ENCODE measurements at places on chromosomes 6 and 20. TPM values are rescaled to one million over a fixed set of nuclear protein-coding genes. Genes with fewer than 3 reads are reported as not detected.

DNA sequence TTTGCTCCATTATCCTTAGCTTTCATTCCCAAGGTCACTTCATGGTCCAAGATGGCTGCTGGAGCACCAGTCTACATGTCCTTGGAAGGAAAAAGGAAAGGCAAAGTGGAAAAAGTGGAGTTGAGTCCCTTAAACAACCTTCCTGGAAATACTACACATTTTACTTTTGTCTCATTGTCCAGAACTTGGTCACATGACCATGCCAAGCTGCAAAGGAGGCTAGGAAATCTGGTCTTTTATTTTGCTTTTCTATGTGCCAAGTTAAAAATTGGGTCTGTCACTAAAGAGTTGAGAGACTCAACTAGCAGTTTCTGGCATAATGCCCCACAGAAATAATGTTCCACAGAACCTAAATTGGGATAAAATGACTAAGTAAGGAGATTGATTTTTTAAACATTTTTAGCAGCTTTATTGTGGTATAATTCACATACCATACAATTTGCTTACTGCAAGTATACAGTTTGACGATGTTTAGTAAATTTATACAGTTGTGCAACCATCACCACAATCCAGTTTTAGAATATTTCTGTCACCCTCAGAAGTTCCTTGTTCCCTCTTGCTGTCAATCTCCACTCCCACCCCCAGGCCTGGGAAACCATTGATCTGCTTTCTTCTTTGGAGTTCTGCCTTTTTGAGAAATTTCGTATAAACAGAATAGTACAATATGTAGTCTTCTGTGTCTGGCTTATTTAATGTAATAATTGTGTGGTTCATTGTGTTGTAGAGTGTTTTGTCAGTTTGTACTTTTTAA, 5.6 kb upstream of the CHD6 start:
- no peak for DNase-seq

- peak; percentile 77 for DNase-seq
Measured at GRCh38 chr6:143677891-143678791, at the start of gene PHACTR2. TSS of gene PHACTR2 (plus strand) at chr6:143677965. CDS start at chr6:143678164, 199 bp downstream.

DNA sequence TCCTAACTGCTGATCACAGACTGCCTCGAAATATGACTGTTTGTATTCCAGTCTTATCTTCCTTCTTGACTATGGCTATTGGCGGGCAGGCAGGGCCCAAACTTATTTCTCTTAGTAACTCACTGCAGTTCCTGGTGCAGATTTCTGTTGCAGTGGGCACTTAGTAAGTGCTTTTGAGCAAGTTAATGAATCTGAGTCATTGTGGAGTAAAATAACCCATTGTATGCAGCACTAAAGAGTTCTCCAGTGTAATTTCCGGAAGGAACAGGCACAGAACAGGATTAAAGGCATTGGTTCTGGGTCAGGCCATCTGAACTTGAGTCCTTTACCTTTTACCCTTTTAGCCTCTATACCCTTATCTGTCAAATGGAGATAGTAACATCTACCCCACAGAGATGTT, 23.6 kb downstream of the SLC35F1 start:
- peak; percentile 22 for DNase-seq

- no peak for DNase-seq
Measured at GRCh38 chr20:36482044-36482473, 59.3 kb upstream of the MYL9 start.

DNA sequence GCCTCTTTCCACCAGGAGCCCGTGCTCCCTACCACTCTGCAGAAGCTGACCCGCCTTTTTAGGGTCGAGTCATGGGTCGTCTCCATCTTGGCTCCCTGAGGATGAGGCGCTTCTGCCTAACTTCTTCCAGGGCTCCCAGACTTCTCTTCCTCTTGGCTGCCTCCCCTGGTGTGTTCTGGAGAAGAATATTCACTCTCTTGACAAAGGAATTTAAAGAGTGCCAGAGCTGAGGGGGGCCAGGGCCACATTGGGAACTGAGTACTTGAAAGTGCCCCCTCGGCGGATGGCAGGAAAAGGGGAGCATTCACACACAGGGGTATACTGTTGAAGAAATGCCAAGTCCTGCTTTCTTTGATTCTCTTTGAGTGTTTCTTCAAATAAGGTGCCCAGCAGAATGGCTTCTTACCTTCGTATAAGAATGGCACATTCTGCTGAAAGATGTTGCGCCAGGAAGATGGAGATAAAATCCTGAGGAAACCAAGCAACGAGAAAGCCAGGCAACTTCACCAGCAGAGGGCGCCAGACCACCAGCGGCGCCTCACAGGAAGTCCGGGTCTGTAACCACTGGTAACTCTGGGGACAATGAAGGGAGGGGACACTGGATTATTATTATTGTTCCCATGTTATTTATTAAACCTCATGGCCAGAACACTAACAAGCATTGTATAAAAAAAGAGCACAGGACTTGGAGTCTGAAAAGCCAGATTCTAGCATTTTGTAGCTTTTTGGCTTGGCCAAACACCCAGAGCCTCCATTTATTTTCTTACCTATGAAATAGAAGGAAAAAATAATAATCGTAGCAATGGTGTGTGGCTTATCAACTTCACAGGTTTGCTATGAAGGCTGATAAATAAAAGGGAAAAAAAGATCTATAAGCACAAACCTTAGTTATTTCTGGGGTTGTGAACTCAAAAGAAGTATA, 176.7 kb downstream of the HACE1 start:
- peak; percentile 64 for DNase-seq

DNA sequence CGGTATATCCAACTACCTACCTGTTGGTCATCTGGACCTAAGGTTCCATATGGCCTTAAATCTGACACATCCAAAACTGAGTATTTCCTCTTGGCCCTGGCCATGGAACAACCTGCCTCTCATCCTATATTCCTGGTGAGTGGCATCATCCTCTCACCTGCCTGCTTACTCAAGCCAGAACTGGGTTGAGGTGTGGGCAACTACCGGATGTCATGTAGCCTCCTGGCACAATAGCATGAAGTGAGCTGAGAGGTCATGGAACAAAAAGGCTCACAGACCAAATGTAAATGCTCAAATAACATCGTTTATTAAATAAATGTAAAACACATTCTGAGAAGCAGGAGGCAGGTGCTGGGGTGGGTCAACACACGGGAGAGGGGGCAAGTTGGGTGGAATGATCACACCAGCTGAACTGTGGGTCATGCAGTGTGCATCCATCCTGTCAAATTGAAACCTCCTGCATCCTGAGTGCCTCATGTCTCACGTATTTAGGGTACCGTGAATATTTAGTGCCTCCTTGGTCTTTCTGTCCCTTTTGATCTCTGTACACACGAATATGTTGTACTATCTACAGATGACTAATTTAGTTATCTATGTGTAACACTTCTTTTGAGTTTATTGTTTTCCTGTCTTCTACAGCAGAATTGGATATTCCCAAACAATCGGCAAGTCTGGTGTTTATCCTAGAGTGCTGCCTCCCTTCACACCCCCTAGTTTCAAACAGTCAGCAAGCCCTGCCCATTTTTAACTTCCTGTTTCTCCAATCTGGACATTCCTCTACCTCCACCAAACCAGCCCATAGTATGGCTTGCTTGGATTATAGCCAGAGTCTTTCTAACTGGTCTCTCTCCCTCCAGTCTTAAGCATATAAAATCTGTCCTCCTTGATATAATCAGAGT, 7.9 kb upstream of the POU5F1 start:
- DNase-seq = no peak

- no peak for DNase-seq
Measured at GRCh38 chr20:3135507-3136070, 24.1 kb downstream of the FASTKD5 start.

- DNase-seq = no peak
Measured at GRCh38 chr6:98308564-98308963, 525.8 kb upstream of the POU3F2 start.

GRCh38 chr6:152176268-152176667, 368.8 kb downstream of the ESR1 start:
- no peak for DNase-seq

GRCh38 chr6:63813566-63814120, 178.0 kb downstream of the PHF3 start:
- DNase-seq = no peak

DNA sequence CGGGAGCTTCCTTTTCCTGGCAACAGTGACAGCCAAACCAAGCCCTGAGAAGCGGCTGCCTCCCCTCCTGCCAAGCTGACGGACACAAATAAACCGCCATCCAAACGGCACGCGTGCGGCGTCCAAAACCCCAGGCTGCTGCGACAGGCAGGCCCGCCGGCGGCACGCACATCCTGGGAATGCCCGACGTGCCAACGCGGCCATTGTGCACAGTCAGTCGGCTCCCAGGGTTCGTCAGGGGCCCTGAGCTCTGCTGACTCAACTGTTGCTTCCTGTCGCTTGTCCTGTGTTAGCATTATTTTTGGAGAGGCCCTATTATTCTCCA, 6.8 kb downstream of the JAG1 start:
- DNase-seq = no peak

Gene ERVFRD-1
- not detected for total RNA-seq

Gene MTHFD1L
- 21.5 TPM for total RNA-seq

GRCh38 chr6:33834401-33835392, 30.9 kb upstream of the MLN start:
- no peak for DNase-seq

GRCh38 chr6:133953634-133954415, 801 bp downstream of the TBPL1 start:
- no peak for DNase-seq

DNA sequence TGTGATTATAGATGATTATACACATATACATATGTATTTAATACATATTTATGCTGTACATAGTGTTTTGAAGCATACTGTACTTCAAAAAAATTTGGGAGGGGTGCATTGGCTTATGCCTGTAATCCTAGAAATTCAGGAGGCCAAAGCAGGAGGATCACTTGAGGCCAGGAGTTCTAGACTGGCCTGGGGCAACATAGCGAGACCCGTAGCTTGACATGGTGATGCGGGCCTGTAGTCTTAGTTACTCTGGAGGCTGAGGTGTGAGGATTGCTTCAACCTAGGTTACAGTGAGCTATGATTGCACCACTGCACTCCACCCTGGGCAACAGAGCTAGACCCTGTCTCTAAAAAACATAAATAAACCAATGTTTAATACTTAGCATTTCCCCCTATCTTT, 1.6 kb upstream of the FAM110A start:
- DNase-seq = no peak

- no peak for DNase-seq
Measured at GRCh38 chr6:42260396-42260888, 42.8 kb upstream of the MRPS10 start.

Gene MOXD1
- 96.5 TPM for total RNA-seq

- no peak for DNase-seq
Measured at GRCh38 chr6:136535017-136535765, 15.0 kb downstream of the MAP7 start.

DNA sequence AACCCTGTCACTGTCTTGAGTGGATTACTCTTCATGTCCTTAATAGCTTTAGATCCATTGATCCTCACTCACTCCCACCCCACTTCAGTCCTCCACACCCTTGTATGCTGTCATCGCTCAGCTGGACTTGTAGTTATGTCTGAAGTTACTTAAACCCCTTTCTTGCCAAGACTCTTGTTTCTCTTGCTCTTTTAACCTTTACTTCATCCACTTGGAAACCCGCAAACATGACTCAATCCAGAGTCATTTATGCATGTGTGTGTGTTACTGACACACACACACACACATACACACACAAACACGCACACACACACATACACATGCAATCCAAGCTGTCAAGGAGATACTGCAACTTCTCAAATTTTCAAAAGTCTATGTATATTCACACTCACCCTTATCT, 341.8 kb downstream of the SYNE1 start:
- DNase-seq = peak; percentile 83

All from RPMI7951 (cell line).